ENCODE measurements at places on chromosomes 4 and X.

GRCh38 chr4:67712000-67712625, 11.2 kb upstream of the UBA6 start:
- DNase-seq, result no peak

DNA sequence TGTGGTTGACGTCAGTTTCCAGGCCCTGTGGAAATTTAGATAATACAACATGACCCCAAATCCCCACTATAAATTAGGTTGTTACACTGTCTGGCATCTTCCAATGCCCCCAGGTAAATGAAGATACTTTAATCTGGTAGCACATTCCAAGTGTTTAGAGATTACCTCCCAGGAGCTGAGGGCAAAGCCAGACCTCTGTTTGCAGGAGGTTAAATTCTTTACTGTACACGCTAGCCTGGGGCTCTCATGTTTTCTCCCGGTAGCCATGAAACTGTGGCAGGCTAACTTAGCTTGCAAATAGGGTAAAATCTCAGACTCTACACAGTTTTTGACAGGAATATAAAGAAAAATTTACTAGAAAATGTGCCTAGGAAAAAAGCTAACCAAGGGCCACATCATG, 450.0 kb downstream of the PDGFC start:
- DNase-seq, result no peak

DNA sequence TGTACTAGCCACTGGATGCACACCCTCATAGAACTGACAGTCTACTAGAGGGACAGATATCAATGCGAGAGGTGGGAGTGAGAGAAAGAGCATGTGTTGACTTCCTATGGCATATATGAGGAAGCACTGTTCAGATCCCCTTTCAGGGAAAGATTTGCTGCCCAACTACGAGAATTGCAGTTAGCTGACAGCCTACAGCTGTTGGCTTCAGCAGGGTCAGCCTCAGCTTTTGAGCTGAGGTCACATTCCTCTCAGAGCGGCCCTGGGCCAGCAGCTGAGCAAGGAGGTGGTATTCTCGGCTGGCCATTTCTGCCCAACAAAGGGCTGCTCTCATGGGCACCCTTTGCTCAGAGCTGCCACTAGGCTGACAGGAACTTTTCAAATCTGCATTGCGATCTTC, 580.2 kb downstream of the MID1IP1 start:
- no peak for DNase-seq

GRCh38 chr4:152689615-152690501, 10.1 kb upstream of the TMEM154 start:
- DNase-seq, result no peak
